COLO829 (cell line): ENCODE measurements at places on chromosomes 2 and 18.

DNA sequence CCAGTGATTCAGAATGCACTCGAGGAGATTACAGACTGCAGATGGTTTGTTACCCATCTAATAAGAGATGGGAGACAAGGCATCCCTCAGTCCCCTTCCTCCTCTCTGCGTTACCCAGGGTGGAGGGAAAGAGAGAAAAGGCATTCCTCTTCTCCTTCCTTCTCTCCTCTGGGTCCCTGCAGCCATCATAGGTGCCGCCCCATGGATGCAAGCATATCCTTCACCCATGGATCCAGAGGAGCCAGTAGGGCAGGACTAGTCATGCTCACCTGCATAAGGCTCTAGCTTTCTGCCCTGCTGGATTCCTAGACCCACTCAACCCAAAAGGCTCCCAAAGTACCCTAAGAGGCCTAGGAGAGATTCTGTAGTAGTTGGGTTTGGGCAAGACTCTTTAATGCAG lies 20.4 kb downstream of the CMPK2 start:
- no peak for DNase-seq

GRCh38 chr2:10057231-10058107 lies 14.1 kb downstream of the KLF11 start:
- DNase-seq = peak; percentile 44

DNA sequence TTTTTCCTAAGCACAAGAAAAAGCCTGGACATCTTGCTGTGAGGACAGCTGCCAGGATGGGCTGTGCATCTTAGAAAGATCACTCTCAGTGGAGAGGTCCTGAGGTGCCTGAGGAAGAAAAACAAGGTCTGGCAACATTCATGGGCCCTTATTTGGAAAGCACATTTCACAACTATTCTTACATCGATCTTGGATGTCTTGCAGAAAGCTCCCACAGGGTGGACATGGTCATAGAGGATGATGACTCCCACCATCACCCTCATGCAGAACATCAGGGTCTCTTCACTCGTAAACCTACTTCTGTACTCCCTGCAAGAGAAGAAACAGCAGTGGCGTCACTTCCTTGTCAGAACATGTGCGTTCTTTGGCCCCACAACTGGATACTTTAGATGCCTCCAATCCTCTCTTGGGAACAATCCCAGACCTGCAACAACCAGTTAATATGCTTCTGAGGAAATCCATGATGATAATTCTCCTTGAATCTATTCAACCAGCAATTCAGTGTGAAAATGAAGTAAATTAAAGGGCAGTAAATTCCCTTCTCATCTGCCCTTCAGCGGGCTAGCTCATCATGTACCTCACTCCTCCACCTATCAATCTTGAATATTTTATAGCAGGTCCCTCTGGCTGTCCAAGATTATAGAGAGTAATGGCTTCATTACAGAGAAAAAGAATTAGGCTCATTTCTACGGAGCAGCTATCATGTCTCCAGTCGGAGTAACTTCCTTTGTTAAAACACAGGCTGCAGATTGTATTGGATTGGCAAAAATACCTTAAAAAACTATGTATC lies 106.2 kb downstream of the CYRIA start:
- no peak for DNase-seq

DNA sequence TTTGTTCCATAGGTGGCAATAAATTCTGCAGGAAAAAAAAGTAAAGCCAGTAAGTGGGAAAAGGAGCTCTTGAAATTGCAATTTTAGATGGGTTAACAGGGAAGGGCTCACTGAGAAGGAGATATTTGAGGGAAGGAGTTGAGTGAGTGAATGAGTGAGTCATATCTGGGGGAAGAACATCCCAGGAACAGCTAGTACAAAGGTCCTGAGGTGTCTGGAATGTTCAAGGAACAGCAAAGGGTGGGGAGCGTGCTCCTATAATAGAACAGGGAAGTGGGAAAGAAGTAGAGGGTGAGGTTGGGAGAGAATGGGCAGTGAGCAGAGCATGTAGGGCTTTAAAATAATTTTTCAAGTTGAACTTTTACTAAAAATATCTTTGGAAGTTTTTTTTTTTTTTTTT lies 68.0 kb upstream of the PSME4 start:
- no peak for DNase-seq

GRCh38 chr2:107989445-107989844 lies 3.1 kb downstream of the SLC5A7 start:
- no peak for DNase-seq

GRCh38 chr2:20588918-20589871 lies 61.7 kb downstream of the HS1BP3 start:
- DNase-seq = no peak

DNA sequence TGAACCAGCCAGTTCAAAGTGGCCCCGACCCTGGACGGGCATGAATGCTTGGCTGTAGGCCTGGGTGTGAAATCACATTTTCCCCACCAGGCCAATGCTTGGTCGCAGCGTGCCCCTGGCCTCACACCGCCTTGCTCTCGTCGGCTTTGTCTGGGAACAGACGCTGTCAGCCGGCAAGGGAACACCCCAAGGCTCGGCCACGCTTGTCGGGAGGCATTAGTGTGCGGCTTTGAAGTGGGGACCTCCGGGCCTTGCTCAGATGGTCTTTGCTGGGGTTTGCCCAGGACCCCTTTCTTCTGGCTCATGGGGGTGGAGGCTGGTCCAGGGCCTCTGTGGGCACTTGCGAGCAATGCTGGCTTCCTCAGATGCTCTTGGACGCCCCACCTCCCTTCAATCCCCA lies 79.1 kb downstream of the INHBB start:
- DNase-seq = no peak

GRCh38 chr2:24903161-24904103 lies 16.6 kb downstream of the ADCY3 start:
- DNase-seq = no peak

GRCh38 chr2:236940916-236941520 lies 144.7 kb upstream of the COPS8 start:
- no peak for DNase-seq

- DNase-seq = no peak
Observed at GRCh38 chr2:1727101-1727771, 17.1 kb downstream of the PXDN start.

GRCh38 chr2:216683846-216684245 lies 11.5 kb downstream of the IGFBP5 start:
- no peak for DNase-seq

DNA sequence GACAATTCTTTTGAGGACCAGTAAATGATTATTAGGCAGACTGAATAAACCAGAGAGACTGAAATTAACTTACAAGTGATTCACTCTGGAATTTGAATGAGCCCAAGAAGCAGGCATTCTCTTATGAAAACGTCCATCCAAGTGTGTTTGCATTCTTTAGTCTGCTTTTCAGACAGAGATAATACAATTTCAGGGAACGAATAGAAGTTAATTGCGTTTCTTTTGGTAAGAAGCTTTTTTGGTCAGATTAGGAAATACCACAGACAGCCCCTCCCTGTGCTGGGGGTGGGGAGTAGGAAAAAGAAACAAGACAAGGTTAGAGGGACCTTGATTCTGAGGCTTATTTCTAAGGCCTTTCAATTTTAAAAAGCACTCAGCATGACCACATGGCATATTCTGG lies 874.4 kb downstream of the SUCLG1 start:
- no peak for DNase-seq

- no peak for DNase-seq
Observed at GRCh38 chr2:101991721-101992145, at the start of gene IL1R2. IL1R2 (plus strand) TSS chr2:101991960; CDS start chr2:102008576, 16,616 bp downstream.

GRCh38 chr2:110991911-110992310 lies 128.8 kb upstream of the BCL2L11 start:
- no peak for DNase-seq

DNA sequence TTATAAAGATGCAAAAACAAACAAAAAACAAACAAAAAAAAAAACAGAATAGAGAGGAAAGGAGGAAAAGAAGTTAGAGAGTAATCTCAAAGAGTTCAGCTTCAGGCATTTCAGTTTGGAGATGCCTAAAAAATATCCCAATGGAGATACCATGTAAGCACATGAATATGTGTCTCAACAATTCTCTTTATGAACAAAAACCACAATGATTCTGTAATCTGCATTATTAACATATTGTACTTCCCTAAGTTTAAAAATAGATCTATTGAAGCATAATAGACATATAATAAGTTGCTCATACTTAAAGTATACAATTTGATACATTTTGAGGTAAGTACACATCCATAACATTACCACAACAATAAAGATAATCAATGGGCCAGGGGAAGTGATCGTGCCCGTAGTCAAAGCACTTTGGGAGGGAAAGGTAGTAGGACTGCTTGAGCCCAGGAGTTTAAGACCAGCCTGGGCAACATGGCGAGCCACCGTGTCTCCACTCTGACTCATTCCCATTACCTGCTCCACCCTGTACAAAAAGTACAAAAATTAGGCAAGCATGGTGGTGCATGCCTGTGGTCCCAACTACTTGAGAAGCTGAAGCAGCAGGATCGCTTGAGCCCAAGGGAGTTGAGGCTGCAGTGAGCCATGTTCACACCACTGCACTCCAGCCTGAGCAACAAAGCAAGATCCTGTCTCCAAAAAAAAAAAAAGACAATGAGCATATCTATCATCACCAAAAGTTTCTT lies 158.9 kb downstream of the ATAD2B start:
- no peak for DNase-seq

DNA sequence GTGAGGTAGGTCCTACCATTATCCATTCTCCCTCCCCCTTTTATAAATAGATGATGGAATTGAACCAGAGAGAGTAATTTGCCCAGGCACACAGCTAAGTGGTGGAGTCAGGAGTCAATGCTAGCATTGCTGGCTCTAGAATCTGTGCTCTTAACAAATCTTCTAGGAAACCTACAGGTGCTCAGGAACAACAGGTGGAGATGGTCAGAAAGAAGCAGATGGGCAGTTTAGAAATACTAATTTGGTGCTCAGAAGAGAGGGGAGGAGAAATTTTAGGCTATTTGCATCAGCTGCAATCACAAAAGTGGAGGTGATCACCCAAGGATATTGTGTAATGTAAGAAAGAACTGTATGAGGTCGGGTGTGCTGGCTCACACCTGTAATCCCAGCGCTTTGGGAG lies 219.4 kb upstream of the SMAD7 start:
- DNase-seq = no peak

GRCh38 chr18:71471963-71472725 lies 1072.0 kb downstream of the CBLN2 start:
- no peak for DNase-seq

DNA sequence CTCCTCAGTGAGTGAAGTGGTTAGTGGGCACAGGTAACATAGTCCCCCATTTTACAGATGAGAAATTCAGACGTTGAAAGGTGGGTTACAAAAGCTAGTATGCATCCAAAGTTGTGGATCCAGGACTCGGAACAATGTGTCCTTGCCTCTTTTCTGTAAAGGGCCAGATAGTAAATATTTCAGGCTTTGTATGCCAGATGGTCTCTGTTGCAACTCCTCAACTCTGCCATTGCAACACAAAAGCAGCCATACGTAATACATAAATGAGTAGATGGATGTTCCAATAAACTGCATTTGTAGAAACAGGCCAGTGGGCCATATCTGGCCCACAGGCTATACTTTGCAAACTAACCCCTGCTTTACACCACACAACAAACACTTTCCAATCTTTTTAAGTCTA lies 166.6 kb upstream of the PKDCC start:
- no peak for DNase-seq

DNA sequence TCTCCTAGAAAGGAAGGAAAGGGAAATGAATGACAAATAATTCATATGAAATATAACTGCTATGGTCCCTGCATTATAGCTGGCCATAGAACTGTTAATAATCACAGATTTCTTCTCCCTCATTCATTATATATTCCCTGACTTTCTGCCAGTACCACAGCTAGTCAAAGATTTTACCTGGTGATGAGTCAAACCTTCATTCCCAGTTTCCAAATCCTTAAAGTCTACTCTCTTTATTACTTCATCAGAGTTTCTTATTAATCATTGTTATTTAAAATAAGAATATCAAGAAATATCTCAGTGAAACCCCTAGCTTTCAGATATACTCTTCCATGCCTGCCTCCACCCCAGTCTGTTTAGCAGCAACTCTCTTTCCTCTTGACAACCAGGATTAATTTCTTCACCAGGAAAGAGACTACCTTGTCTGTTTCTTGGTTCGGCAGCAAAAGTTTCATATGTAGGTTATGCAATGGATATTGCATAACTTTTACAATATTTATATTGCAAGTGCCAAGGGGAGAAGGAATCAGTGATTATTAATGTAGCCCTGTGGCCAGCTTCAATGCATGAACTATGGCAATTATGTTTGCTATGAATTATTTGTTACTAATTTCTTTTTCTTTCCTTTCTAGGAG lies 533.8 kb downstream of the FBXO15 start:
- DNase-seq = no peak

DNA sequence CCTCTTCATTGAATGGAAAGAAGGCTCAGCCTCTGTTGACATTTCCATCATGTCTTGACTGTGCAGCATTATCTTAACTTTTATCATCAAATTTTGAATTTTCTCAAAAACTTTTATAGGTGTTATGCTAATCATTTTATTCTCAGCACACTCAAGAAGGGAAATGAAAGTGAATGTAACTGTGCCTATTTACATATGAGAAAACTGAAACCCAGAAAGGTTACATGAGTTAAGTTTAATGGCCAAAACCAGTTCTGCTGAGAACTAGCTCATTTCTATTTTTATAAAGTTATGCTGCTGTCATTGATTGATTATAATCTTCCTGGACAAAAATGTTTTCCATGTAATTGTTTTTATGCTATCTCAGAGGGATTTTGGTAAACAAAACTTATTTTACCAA lies 618.8 kb upstream of the NRXN1 start:
- DNase-seq = no peak

DNA sequence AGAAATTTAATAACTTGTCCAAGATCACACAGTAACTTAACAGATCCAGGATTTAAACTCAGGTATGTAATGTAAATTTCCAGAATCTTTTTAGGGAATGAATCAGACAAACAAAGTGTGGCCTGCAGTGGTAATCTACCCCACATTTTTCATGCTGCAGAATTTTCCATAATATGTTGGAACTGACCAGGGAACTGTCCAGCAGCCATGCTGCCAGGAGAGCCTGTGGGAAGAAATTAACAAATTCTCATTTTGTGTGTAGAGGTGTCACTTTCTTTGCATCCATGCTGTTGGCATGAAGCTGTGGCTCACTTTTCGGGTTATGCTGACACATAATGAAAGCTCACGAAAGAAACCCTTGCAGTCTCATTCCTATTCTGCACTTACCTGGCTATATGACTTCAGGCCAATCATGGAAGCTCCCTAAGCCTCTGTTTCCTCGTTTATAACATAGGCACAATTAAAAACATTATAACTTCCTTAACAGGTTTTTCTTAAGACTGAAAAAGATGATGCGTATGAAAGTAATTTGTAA lies 54.7 kb downstream of the CDKL4 start:
- DNase-seq = no peak

GRCh38 chr2:19367326-19367725 lies 8.9 kb upstream of the OSR1 start:
- no peak for DNase-seq

- DNase-seq = peak; percentile 58
Observed at GRCh38 chr2:231104115-231104713, 20.6 kb downstream of the HTR2B start.

- no peak for DNase-seq
Observed at GRCh38 chr18:63107171-63107845, 212.3 kb downstream of the BCL2 start.
